ENCODE measurements at places on chromosomes 7 and 10. TPM values are rescaled to one million over a fixed set of nuclear protein-coding genes. Genes with fewer than 3 reads are reported as not detected.
A peak's percentile ranks its signal among the peaks of the same experiment; 100 is the strongest.

GRCh38 chr10:113331961-113332360 is 220.9 kb upstream of the HABP2 start:
- no peak for DNase-seq

DNA sequence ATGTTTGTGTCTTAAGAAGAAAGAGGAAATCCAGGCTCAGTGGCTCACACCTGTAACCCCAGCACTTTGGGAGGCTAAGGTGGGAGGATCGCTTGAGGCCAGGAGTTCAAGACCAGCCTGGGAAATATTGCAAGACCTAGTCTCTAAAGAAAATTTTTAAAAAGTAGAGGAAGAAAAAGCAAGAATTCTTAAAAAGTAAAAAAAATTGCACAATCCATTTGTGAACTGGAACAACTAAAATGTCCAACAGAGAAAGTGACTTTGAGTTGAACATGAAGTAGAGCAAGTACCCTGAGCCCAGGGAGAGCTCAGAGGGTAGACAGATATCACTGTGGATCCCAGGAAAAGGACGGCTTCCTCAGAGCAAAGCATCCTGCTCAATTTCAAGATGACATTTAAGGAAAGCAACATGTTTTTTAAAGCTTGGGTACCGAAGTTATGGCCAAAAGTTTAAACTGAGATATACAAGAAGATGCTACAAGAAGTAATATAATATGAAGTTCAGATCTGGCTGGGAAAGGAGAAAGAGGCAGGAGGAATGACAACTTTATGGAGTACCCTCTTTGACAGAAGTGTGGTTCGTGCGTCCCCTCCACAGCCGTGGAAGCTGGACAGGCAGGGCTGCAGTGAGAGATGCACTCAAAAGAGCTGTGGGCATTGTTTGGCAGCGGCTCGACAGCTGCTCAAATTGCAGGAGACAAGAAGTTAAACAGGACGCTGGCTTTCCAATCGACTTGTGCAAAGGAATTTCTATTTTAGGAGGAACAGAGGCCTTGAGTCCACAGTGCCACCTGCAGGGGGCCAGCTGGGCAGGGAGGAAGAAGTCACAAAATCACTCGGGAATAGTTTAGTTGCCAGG is 201.3 kb downstream of the JCAD start:
- peak; percentile 79 for DNase-seq

DNA sequence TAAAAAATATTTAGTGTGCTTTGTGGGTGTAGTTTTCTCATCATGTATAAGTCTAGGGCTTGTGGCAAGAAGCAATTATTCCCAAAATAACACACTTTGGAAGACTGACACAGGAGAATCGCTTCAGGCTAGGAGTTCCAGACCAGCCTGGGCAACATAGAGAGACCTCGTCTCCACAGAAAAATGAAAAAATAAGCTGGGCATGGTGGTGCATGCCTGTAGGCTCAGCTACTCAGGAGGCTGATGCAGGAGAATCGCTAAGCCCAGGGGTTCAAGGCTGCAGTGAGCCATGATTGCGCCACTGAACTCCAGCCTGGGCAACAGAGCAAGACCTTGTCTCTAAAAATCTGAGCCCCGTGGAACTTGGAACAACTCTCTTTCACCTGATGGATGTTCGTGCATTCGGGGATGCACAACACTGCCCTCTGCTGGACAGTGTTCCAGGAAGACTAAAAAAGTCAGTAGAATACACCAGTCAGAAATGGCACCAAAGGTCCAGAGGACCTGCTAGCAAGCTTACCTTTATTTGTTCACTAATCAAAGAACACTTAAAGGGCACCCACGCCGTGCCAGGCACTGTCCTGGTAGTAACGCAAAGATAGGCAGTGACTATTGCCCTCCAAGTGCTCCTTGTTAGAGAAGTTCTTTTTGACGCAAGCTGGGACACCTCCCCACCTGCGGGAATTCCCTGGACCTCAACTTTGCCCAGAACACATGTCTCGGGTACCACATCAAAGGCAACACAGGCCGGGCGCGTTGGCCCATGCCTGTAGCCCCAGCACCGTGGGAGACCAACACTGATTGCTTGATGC is 81.9 kb upstream of the CALN1 start:
- DNase-seq, result peak; percentile 71

DNA sequence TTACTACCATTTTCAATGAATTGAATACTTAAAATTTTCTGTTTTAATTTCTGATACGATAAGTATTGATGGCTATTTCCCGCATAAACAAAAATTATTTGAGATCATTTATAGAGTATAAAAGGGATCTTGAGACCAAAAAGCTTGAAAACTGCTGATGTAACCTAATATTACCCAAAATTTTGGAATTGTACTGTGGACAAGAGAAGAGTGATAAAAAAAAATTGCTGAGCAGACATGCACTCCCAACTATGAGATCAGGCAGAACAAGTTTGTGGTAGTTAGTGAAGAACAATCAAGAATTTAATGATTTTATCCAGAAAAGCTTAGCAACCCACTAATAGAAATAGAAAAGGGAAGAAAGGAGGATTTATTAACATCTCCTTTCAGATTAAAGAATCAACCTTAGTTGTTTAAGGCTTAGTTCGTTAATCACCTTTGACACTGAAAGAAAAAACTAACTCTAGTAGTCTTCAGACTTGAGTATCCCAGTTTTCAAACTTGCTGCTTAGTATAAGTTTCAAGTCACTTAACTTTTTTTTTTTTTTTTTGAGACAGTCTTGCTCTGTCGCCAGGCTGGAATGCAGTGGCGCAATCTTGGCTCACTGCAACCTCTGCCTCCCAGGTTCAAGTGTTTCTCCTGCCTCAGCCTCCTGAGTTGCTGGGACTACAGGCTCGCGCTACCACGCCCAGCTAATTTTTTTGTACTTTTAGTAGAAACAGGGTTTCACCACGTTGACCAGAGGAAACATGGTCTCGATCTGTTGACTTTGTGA is 50.6 kb upstream of the ZC3HAV1 start:
- DNase-seq, result no peak

- DNase-seq, result no peak
These were observed 4.9 kb upstream of the VWA2 start for GRCh38 chr10:114234132-114234531.

GRCh38 chr7:128453836-128454804 is 1.6 kb upstream of the HILPDA start:
- DNase-seq, result peak; percentile 94

DNA sequence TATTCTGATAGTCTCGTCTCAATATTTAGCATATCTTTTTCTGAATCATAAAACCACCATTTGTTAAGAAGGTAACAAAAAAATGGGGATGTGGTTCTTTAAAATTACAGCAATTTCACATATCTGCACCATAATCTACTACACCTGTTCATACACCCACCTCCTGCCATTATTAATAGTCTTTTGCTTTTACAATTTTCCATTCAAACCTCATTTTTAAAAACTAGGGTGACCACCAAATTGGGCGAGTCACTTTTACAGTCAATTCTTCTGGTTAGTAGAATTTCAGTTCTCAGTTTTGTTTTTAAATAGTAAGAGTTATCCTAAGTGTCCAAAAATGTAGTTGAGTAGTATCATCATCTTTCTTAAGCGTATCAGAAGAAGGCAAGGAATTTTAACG is 48.4 kb upstream of the GSAP start:
- DNase-seq, result no peak

DNA sequence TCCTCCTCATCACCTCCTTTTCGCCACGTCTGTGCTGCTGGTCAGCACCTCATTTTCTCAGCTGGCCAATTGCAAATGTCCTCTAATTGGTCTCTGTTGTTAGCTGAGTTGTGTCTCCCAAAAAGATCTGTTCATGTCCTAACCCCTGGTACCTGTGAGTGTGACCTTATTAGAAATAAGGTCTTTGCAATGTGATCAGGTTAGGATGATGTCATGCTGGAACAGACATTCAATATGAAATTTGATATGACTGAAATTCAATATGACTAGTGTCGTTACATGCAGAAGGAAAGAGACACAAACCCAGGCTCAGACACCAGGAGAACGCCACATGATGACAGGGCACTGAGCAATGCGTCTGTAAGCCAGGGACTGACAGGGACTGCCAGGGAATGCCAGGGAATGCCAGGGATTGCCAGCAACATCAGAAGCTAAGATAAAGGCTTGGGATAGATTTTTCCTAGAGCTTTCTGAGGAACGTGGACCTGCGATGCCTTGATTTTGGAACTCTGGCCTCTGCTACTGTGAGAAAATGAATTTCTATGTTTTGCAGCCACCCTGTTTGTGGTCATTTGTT is 77.5 kb upstream of the CXCL12 start:
- no peak for DNase-seq

DNA sequence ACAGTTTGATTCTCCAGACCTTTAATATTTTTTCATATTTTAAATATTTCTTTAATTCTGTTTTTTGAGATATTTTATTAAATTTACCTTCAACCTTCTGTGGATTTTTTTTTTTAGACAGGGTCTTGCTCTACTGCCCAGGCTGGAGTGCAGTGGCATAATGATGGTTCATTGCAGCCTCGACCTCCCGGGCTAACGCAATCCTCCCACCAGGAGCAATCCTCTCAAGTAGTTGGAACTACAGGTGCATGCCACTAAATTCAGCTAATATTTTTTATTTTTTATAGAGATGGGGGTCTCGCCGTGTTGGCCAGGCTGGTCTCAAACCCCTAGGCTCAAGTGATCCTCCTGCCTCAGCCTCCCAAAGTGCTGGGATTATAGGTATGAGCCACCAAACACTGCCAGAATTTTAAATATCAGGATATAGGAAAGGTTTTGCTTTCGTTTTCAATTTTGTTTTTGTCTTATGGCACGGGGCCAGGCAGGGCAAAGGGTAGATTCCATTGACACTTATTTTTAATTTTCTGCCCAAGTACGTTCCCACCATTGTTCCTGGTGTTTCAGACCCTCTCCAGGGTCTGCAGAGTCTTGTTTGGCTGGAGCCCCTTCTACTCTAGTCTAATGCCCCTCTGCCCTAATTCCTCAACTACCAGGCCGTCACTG is 1.2 kb downstream of the TACC2 start:
- DNase-seq, result no peak

DNA sequence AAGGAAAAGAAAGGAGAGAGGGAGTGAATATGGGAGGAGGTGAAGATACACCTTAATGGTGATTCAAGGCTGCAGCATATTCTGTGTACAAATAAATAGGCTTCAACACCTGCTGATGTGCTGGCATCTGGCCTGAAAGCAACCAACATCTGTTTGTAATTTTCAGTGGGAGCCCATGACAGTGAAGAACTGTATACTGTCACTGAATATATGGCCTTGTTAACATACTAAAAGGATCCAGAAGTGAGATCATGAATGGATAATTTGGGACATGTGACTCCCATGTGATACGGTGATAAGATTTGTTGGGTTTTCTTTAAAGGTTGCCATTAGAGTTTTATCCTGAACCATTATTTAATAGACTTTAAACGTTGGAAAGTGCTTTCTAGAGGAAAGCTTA is 459.3 kb downstream of the CNTNAP2 start:
- no peak for DNase-seq

DNA sequence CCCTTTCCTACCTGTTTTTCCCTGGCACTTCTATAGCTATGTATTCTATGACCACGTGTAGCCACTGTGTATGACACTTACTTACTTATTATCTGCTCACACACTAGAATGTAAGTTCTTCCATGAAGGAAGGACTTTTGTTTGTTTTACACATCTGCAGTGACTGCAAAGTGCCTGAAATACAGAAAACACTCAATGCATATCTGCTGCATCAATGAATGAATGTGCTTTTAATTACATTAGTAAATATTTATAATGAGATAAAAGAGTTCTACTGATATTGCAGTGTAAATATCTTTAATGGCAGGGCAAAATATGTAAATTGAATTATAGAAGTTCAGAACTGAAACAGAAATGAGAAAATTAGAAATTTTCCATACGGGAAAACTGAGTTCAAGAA is 43.5 kb upstream of the CDC14C start:
- no peak for DNase-seq

- DNase-seq, result no peak
These were observed 2.4 kb downstream of the TCTN3 start for GRCh38 chr10:95691281-95691680.

DNA sequence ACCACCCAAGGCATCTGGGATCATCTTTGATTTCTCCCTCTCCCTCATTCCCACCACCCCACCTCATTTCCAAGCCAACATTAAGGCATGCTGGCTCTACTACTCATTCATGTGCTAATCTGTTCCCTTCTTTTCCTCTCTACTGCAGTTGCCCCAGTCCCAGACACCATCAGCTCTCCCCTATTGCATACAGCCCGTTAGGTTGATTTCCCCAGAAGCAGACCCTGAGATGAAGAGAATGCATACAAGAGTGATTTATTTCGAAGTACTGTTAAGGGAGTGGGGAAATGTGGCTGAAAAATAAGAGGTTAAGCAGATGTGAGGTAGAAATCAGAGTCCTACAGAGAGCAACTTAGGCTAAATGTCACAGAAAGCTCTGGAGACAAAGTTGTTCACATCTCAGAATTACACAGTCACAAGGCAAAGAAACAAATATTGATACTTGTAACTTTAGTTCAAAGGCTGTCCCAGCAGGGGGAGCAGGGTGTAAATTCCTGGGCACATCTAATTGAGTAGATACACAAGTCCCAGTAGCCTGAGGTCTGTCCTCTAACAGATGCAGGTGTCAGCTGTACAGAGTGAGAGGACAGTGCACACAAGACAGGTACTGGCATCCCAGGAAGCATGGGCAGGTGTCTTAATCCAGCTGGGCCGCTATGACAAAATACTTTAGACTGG is 20.9 kb downstream of the AKR1D1 start:
- no peak for DNase-seq

GRCh38 chr7:2803755-2804154 is 40.4 kb downstream of the GNA12 start:
- DNase-seq, result no peak

GRCh38 chr7:125085084-125085483 is 155.5 kb upstream of the POT1 start:
- DNase-seq, result no peak

DNA sequence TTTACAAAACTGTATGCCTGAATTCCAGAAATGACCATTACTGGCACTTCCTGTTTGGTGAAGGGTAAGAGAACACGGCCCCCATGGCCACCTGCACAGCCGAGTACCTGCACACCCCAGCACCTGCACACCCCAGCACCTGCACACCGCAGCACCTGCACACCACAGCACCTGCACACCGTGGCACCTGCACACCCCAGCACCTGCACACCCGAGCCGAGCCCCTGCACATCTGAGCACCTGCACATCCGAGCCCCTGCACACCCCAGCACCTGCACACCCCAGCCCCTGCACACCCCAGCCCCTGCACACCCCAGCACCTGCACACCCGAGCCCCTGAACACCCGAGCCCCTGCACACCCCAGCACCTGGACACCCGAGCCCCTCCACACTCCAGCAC is 243.5 kb downstream of the DNAJB6 start:
- no peak for DNase-seq

ATRNL1 gene
- total RNA-seq, result 25.8 TPM

TFPI2 gene
- 1.9 TPM for total RNA-seq

TSPAN33 gene
- total RNA-seq, result 9.9 TPM

OR9A2 gene
- total RNA-seq, result not detected

GDF10 gene
- total RNA-seq, result 1.7 TPM

PDE1C gene
- total RNA-seq, result 220 TPM

UCMA gene
- not detected for total RNA-seq

ACHE gene
- total RNA-seq, result 2.1 TPM

PTN gene
- total RNA-seq, result 15.8 TPM

LIPK gene
- total RNA-seq, result not detected

DOCK1 gene
- total RNA-seq, result 31.2 TPM

HHEX gene
- total RNA-seq, result 4.4 TPM

SLC13A1 gene
- not detected for total RNA-seq

MALRD1 gene
- 0.40 TPM for total RNA-seq

UBTD1 gene
- 25.5 TPM for total RNA-seq

PGAM2 gene
- total RNA-seq, result 322 TPM
